Dermis blood vessel endothelial cell (primary cell): ENCODE measurements at places on chromosomes 6 and 20. TPM values are rescaled to one million over a fixed set of nuclear protein-coding genes. Genes with fewer than 3 reads are reported as not detected.

Gene MCCD1
- not detected in 2 replicates for total RNA-seq

Gene PNLDC1
- 0.51 TPM in 1 of 2 replicates, not detected in the other for total RNA-seq

Gene XPO5
- 27.2 and 30.6 TPM in 2 replicates for total RNA-seq

Gene CDH22
- 0.05 TPM in 1 of 2 replicates, not detected in the other for total RNA-seq

Gene DEFB125
- total RNA-seq, result not detected in 2 replicates

Gene SYCP2L
- total RNA-seq, result 0.17 TPM in 1 of 2 replicates, not detected in the other

Gene IL17F
- total RNA-seq, result not detected in 2 replicates

Gene ZSCAN12
- total RNA-seq, result 5.1 and 5.6 TPM in 2 replicates

Gene RHAG
- not detected in 2 replicates for total RNA-seq

Gene AVP
- not detected in 2 replicates for total RNA-seq

Gene BMP5
- total RNA-seq, result not detected in 2 replicates

Gene HLA-DRB1
- 0.17 TPM in 1 of 2 replicates, not detected in the other for total RNA-seq

Gene ZBTB2
- total RNA-seq, result 8.0 and 10.6 TPM in 2 replicates

DNA sequence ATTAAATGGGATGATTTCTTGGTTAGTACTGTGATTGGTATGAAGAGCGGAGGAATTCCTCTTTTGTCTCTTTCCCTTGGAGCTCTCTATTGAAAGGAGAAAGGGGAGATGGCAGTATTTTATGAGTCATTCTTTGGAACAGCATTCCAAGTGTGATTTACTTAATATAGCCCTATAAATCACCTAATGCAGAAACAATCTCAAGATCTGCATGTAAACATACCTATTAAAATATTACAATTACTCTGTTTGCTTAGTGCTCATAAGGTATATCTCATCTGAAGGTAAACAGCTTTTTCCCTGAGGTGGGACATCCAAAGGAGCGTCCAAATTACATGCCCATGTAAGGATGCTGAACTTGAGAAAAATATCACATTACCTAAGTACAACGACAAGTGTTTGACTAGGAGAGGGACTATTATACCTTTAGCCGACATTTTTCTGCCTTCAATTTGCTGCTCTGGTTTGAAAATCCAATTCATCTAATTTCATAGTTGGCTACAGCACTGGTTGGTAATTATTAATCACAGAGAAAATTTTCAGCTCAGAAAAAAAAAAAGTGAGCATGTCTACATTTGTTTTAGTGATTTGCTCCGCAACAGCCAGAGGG lies 229.0 kb downstream of the FOXC1 start:
- peak; percentile 48 for DNase-seq

- DNase-seq, result no peak
These were observed 29.2 kb upstream of the EIF2S2 start for GRCh38 chr20:34141293-34141692.

DNA sequence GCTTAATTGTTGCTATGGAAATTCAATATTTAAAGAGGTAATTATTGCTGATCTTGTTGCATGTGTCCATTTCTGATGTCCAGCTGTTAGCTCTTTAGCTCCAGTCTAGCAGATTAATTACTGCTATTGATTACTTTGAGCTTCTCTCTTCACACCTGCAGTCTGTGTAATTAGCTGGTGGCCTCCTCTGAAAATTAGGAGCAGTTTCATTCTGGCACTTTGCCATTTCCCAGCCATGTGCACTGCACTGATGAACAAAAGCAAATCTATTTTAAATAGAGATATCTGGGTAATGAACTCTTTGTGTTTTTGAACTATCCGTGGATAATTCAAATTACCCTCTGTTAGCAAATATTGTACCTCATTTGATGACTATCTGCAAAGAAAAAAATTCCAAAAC lies 275.9 kb downstream of the RNF144B start:
- no peak for DNase-seq

DNA sequence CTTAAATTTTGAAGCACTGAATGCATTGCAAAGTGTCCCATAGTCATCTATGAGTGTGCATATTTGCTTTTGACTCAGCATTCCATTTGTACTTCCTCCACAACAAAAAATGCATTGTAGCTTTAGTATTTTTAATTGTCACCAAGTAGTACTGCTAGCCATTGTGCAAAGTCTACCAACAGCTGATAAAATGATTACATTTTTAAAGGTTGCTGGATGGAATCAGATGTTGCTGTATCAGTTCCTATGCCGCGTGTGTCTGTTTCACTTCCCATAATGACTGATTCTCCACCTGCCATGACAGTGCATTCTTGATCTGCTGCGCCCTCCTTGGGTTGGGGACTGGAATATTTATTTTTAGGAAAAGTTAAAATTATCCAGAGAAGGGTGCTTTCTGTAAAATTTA lies 41.2 kb downstream of the SLX4IP start:
- no peak for DNase-seq

- no peak for DNase-seq
These were observed 34.3 kb downstream of the SRC start for GRCh38 chr20:37379967-37380828.

DNA sequence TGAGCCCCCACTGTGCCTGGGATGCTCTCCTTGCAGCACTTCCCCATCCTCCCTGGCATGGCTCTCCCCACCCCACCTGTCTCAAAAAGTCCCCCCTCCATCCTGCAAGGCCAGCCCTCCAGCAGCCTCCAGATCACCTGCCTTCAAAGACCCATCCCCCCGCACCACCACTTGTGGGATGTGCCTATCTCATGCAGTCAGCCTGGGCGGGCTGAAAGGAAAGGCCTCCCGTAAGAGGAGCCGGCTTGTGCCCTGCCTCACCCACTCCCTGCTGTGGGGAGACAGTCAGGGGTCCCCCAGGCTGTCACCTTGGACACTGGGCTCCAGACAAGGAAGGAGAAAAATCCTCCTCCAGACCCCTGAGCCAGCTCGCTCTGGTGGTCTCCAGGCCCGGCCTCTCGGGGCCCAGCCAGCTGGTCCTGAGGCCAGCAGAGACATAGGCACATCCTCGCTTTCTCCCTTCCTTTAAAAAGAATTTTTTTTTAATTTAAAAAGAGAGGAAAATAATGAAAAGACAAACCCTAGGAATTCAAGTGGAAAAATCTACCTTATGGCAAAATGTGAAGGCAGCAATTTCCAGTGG lies 77.3 kb downstream of the GRM4 start:
- no peak for DNase-seq

DNA sequence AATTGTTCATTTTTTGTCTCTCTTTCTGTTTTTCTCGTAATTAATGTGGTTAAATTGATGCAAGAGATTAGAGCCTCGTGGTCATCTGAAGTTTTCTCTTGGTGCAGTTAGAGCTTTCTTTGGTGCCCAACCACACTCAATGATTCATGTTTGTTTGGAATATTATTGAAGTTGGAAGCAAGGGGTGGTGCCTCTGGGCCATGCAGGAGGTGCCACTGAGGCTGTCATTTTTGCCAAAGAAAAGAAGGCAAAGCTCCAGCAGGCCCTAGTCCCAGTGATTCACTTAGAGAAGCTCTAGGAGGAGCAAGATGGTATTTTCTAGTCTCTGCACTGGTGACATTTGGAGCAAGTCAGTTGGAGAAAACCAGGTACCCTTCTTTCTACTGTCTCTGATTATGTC lies 144.5 kb upstream of the RALGAPA2 start:
- no peak for DNase-seq

GRCh38 chr6:130575971-130576370 lies 210.2 kb downstream of the TMEM200A start:
- DNase-seq, result no peak

- DNase-seq, result peak; percentile 84
These were observed 38.7 kb downstream of the RGS17 start for GRCh38 chr6:153092082-153093013.

DNA sequence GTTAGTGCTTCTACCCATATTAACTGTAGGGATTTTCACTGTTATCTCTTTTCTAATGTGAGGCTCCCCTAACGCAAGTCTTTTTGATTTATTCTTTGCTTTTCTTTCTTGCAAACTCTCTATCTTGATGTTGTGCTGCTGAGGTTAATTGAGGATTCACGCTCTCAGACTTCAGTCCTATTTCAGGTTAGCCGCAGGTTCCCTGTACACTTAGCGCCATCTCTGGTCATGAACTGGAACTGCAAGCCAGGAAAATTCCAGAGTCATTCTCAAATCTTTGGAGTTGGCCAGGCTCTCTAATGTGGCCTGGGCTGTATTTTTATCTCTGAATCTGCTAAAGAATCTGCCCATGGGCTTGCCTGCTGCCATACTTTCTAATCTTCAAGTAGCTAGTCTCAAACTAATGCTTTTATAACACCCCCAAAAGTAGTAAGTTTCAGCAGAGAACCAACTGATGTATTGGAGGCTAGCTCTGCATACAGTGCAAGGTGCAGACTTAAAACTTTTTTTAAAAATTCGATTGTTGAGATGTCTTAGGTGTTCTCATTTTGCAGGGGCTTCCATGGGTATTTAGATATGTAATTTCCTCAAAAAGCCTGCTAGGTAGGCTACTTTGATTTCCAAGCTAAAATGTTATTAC lies 91.1 kb upstream of the OPRM1 start:
- DNase-seq, result peak; percentile 50

- DNase-seq, result peak; percentile 87
These were observed 1.1 kb upstream of the JAG1 start for GRCh38 chr20:10674684-10675449.

GRCh38 chr6:31053873-31054272 lies 43.6 kb downstream of the MUC22 start:
- no peak for DNase-seq

DNA sequence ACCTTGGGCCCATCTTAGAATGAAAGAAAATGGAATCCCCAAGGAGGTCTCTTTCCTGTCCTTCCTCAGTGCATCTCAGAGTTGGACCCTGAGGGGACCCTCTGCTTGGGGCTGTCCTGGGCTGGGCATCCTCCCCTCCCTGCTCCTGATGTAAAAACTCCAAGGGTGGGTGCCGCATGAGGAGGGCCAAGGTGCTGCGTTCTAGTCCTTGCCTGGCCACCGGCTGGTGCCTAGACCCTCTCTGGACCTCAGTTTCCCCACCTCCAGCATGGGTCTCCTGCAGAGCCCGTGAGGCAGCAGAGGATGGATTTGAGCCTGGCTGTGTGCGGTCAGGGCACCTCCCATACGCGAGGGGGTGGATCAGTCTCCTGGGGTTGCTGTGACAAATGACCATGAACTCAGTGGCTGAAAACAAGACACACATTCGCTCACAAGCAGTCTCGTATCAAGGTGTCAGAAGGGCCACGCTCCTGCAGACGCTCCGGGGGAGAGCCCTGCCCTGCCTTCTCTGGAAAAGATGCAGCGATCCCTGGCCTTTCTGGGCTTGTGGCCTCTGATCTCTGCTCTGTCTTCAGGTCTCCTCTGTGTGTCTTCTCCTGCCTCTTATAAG lies 54.7 kb downstream of the CHMP4B start:
- no peak for DNase-seq

GRCh38 chr20:53738039-53738944 lies 144.7 kb upstream of the ZNF217 start:
- DNase-seq, result no peak

DNA sequence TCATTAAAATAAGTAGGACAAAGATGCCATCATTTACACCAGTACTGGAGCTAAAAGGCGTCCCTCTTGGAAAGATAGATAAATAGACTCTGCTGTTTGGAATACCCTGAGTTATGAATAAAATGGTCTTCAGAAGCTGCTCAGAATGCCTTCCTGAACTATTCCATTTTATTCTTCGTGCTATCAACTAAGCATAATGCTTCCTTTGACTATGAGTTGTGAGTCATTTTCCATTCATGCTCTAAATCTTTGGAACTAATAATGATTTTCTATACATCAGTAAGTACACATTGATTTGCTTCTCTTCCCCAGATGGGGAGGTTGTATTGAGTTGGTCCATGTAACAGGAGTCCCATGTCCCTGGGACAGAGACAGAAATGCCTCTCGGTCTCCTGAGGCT lies 98.3 kb upstream of the PDE7B start:
- no peak for DNase-seq

DNA sequence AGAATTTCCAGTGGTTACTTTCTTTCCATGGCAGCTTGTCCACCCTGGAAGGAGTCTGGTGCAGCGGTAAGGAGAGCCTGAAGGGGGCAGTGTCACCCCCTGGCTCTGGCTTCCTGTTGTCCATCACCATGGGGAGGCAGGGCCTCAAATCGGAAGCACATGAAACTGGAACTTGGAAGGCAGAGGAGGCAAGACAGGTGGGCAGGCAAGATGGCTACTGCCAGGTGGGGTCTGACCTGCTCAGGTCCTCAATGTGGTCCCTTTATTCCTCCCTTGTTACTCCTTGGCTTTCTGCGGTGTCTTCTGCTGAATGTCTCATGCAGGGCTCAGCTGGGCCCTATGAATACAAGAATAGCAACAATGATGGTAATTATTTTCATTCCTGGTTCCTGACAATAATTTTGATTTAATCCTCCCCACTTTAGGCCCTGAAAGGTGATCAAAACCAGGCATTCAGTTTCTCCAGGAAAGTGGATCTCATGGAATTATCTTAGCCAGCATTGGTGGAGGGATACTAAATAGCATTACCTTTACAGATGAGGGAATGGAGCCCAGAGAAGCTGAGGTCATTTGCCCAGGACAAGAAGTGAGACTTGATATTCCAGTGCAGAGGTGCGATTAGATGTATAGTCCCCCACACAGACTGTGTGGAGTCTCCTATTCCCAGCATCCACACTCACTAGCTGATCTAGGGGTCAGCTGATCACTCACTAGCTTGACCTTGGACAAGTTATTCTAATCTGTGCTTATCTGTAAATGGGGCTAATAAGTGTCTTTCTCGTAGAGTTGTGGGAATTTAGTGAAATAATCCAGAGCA lies 17.6 kb upstream of the SNAI1 start:
- peak; percentile 67 for DNase-seq

- DNase-seq, result no peak
These were observed 31.3 kb downstream of the SLC26A8 start for GRCh38 chr6:35993150-35993549.

GRCh38 chr6:149934249-149935156 lies 7.3 kb upstream of the ULBP2 start:
- peak; percentile 86 for DNase-seq

- DNase-seq, result no peak
These were observed 34.3 kb upstream of the MLN start for GRCh38 chr6:33837971-33838665.

GRCh38 chr6:159064477-159064876 lies 19.7 kb upstream of the TAGAP start:
- DNase-seq, result no peak

DNA sequence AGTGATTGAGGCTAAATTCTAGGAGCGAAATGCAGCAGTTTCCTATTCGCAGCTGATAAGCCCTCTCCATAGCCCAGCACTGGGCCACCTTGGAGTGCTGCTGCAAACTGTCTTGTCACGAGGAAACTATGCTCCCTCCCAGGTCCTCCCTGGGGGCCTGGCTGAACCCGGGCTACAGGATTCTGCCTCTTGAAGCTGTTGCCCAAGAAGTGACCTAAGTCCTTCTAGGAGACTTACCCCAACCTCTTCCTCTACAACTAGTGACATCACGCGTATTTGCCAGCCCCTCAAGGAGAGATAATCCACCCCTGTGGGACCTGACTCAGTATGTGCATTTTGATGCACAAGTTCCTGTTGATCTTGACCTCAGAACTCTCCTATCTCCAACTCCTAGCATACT lies 26.5 kb upstream of the ZFAND3 start:
- no peak for DNase-seq

GRCh38 chr20:38658879-38659596 lies 57.4 kb downstream of the ARHGAP40 start:
- DNase-seq, result peak; percentile 54

GRCh38 chr6:1602049-1602713 lies 7.5 kb upstream of the FOXC1 start:
- DNase-seq, result no peak

- DNase-seq, result no peak
These were observed 17.6 kb upstream of the SERPINB1 start for GRCh38 chr6:2859185-2859700.
